Right ventricle myocardium superior (tissue), 1 donor: ENCODE measurements at places on chromosomes 16 and 17.

GRCh38 chr17:78585006-78585630, 7.9 kb upstream of the DNAH17 start:
- DNase-seq: no peak

GRCh38 chr17:28039251-28039650, 3.2 kb upstream of the NLK start:
- DNase-seq: no peak

DNA sequence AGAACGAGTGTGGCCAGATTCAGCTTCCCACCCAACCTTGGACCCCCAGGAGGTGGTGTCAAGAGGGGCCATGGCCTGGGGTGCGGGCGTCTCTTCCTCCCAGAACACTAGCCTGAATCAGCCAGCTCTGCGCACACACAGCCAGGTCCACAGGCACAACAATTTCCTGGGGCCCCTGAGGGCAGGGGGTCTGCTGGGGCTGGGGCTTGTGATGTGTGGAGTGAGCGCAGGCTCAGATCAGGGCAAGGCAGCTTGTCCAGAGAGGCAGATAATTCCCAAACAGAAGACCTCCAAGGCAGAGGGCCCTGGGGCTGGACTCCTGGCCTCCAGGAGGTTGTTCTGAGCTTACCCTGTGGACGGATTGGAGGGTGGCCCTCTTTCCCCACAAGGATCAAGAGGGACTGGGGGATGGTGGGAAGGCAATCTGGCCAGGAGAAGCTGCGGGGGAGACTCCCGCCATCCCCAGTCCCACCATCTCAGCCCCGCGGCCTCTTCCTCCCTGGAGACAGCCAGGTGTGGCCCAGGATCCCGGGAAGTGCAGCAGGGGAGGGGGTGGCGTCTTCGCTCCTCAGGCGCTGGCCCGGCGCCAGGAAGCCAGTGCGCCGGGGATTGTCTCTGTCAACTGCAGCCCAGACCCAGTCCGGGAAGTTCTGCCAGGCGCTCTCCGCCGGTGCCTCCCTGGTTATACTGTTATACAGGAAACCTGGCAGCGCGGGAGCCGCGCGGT, 52.0 kb upstream of the AMZ2 start:
- DNase-seq: peak; percentile 59

GRCh38 chr17:61159221-61159814, 240.3 kb upstream of the TBX2 start:
- DNase-seq: no peak

- DNase-seq: no peak
These were observed 2.6 kb upstream of the EXOSC6 start for GRCh38 chr16:70254180-70254964.

DNA sequence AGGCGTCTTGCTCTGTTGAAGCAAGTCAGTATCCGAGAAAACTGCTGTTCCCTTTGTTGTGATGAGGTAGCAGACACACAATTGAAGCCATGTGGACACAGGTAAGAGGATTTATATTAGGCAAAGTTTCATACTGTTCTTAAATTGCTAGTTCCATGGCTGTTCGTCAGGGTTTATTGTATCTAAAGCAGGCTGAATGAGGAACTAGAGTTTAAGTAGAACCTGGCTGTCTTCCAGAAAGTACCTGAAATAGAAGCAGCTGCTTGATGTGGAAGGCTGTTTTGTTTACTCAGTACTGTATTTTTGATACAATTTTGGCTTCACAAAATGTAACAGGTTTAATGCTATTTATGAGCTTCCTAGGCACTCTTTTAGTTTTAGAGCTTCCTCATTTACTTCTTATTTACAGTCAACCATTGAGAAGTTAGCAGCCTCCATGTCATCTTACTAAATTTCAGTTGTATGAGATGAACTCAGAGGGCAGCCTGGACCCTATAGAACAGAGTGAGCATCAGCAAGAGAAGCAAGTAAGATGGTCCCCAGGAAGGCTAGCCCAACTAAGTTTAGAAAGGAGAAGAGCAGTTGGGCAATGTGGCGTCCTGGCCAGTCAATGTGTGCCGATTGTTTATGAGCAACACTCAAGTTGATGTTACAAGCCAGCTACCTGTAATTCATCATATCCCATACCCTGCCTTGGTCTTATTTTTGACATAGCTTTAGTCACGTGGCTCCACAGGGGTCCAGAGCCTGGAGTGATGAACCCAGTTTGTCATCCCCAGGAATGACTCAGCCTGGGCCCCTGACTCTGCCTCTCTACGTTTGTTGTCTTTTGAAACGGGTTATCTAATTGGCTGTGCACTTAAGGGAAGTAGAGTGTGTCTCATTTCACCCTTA, 9.7 kb upstream of the ARL2BP start:
- no peak for DNase-seq

- DNase-seq: no peak
These were observed 106.7 kb downstream of the CMIP start for GRCh38 chr16:81551151-81551808.

GRCh38 chr17:58960068-58960467, 146.6 kb downstream of the TRIM37 start:
- no peak for DNase-seq

DNA sequence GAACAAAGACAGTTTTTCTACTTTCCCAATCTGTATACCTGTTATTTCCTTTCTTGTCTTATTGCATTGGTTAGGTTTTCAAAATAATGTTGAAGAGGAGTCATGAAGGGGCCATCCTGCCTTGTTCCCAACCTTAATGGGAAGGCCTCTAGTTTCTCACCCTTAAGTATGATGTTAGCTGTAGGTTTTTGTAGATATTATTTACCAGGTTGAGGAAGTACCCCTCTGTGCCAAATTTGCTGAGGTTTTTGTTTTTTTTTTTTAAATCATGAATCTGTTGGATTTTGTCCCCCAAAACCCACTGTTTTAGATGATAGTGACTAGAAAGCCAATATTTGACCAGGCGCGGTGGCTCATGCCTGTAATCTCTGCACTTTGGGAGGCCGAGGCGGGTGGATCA, 36.4 kb downstream of the VMP1 start:
- DNase-seq: no peak

DNA sequence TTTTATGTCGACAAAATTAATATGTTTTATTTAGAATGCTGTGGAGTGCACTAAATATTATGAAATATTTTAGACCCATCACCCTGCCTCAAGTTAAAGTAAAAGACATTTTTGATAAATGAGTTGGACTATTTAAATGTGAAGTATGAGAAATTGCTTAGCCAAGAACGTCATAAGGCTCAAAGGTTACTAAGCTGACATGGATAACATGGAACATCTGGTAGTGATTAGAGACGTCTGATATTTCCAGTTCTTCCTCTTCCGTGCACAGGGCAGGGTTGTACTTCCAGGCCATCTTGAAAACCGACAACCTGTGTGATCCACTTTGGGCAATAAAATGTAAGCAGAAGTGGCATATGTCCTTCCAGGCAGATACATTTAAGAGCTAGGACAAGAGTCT, 7.2 kb upstream of the CCL8 start:
- no peak for DNase-seq

DNA sequence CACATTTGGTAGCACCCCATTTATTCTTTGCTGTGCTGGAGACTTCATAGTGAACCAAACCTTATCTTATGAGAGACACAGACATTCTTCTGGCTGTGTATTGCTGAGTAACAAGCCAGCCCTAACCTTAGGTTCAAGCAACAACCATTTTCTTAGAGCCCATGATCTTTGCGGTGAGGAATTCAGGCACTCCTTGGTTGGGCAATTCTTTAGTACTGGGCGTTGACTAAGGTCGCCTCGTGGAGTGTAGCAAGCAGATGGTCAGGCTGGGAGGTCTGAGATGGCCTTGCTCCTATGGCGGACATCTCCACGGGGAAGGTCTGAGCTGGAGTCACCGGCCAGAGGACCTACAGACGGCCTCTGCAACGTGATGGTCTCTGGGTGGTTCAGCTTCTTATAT, 43.1 kb downstream of the ARSG start:
- no peak for DNase-seq

- no peak for DNase-seq
These were observed 12.9 kb upstream of the CACNG4 start for GRCh38 chr17:66951605-66951953.

DNA sequence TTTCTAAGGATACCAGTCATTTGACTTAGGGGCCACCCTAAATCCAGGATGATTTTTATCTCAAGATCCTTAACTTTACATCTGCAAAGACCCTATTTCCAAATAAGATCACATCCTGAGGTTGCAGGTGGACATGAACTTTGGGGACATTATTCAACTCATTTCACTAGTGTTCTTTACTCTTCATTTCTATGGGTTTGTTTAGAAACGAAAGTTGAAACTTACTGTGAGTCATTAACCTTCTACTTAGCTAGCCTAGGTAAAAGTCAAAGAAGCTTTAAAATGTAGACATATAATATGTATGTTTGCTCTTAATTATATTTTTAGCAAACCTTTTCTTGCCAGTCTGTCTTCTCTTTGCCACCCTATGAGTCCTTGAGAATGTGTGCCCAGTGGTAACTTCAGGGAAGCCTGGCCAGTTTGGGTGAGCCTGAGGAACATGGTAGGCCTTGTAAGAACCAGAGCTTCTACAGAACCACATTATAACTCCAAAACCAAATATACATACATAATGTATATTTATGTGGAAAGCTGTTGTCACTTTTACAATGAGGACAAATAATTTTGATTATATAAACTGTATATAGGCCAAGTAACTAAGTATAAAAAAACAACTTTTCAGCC, 38.4 kb downstream of the BPTF start:
- no peak for DNase-seq

DNA sequence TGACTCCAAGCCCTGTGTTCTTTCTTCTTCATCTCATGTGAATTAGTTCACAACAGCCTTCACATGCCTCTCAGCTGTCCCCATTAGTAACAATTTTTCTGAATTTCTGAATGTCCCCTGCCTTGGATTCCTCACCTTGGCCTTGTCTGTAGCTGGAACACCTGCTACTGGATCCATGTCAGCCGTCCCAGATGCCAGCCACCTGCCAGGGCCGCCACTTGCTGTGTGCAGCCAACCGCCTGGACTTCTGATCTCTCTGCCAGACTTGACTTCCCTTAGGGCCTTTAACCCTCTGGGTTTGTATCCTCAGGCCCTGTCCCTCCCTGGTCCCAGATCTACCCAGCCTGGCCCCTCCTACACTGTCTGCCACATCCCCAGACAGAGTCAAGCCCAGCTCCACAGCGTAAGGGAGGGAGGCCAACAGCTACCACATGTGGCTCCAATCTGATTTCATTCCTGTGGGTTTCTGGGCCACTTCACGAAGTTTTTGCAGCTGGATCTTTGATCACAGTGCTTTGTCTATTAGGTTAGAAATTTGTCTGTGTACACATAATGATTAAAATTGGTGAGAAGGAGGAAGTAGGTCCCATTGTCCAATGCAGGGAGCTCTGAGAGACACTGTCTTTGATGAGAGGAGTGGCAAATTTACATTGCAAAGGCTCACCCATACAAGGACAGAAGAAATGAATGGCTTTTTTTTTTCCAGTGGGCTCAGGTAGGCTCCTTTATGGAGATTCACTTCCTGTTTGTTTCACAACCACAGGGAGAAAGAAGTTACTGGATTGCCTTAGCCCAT, 15.3 kb downstream of the MPP2 start:
- DNase-seq: no peak

DNA sequence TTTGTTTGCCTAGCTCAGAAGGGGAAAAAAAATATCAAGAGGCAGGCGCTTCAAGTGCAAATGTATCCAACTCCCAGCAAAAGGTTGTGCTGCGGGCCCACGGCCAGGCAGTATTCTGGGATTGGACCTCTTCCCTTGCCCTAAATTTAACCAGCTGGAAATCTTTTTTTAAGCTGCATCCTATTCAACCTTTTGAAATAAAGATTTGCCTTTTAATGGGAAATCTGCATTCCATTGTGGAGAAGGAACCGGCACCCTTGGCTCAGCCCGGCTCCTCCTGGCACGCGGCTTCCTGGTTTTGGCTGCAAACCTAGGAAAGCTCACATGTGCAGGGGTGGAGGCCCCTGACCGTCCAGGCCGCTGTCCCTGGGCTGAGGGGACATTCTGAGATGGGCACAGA, 38.8 kb upstream of the ENPP7 start:
- DNase-seq: no peak

GRCh38 chr16:85989863-85990643, 91.1 kb downstream of the IRF8 start:
- DNase-seq: no peak

GRCh38 chr16:55964923-55965475, 89.8 kb upstream of the CES5A start:
- no peak for DNase-seq

- DNase-seq: no peak
These were observed 8.9 kb downstream of the CALB2 start for GRCh38 chr16:71367241-71367976.

- no peak for DNase-seq
These were observed 139.4 kb downstream of the CCDC182 start for GRCh38 chr17:57605675-57606105.

GRCh38 chr16:29714396-29714795, 31.4 kb downstream of the C16orf54 start:
- no peak for DNase-seq

DNA sequence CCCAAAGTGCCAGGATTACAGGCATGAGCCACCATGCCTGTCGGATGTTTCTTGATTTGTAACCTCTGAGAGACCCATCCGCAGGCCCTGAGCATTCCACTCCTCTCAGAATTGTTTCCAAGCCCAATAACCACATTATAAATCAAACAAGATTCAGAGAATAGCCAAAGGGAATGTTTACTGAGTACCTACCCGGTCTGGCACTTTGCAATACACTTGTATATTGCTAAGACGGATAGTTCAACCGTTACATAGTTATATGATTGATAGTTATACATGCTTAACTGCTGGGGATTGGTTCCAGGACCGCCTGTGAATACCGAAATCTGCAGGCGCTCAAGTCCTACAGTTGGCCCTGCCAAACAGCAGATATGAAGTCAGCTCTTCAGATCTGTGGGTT, 3.0 kb upstream of the KAT8 start:
- DNase-seq: no peak

GRCh38 chr16:66473654-66474519, 46.8 kb downstream of the BEAN1 start:
- DNase-seq: no peak

DNA sequence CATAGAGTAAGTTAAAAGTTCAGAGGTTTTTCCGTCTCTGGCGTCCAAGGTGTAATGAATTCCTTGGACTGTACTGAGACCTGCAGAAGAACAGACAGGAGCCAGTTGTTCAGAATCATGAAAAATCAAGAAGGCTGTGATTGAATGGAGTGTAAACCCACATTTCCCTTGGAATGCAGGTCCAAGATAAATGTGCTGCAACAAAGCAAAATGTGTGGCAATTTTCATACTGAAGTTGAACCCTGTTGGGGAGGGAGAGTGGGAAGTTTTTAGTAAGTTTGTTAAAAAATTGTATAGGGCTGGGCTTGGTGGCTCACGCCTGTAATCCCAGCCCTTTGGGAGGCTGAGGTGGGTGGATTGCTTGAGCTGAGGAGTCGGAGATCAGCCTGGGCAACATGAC, 21.4 kb downstream of the GGNBP2 start:
- no peak for DNase-seq

DNA sequence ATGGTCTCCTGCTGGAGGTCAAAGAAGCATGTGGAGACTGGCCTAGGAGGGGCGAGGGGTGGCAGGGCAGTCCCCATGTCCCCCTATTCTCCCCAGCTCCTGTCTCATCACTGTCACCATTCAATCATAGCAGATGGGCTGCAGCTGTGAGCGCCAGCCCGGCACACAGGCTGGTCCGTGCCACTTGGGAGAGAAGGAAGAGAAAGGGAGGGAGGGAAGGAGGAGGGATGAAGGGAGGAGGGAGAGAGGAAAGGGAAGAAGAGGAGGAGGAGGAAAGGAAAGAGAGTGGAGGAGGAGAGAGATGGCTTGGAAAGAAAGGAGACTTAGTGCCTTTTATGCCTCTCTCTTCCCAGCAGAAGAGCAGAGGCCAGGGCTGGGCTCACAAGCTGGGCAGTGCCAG, 12.4 kb downstream of the NEUROD2 start:
- DNase-seq: no peak
